ENCODE measurements at places on chromosomes 1 and 21.

GRCh38 chr1:158102881-158103674 lies 77.6 kb upstream of the CD1D start:
- DNase-seq: no peak

DNA sequence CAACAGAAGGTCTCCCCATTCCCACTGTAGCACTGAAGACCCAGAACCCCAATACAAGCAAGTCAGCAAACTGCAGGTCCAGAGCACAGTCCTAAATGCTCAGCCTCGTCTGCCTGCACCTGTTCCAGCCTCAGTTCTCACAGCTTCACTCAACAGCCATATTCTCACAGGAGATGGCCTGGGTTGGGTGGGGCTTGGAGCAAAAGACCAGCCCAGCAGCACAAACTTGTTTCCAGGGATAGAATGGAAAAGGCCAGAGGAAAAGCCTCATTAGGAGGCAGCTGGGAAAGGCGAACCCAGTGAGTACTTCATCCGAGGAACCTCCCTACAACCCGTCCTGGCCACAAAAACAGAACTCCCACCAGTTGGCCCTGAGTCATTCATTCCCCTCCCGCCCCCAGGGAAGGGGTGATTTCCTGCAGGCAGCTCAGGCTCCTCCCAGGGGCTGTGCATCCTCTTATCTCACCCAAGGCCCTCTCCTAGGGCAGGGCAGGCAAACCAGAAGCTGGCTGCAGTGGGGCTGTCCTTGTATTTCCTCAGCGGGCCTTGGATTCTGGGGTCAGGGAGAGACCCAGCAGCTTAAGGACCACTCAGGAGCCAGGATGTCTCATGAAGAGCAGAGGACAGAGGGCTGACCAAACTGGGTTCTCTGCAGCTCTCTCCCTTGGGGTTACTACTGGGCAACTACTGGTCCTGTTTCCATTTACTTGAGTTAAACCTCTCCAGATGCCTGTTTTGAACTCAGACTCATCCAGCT lies 7.4 kb upstream of the MPL start:
- DNase-seq: peak; percentile 19

- no peak for DNase-seq
Observed at GRCh38 chr1:162367772-162368171, 8.9 kb downstream of the SPATA46 start.

DNA sequence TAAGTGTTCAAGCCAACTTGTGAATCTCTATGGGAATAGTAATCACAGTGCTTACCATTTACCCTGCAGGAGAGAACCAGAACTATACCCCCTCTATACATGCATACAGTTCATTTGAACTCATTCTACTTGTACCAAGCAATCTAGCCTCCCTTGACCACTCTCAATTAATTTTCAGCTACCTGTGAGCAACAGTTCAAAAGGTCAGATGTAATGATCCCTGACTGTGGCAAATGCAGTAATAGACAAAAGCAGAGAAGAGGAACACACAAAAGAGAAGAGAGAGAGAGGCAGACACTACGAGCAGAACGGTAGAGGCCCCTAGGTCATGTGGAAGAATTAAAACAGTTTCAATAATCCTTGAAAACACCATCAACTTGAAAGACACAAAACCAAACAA lies 52.8 kb downstream of the FMO4 start:
- DNase-seq: no peak

DNA sequence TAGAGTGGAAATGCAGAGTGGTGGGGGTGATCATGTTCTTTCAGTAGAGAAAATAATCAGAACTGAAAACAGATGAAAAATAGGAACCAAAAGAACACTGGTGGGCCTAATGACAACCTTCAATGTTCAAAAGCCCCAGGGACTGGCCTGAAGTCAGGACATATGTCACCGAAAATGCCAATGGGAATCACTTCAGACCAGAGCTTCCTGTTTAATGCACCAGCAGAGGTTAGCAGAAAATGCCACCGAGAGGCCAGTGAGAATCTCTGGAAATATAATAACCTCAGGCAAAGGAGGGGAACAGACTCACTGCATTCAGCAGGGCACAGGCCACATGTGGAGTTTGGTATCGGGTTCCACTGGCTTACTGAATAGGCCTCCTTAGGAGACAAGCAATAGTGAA lies 15.9 kb upstream of the CD58 start:
- DNase-seq: no peak

Data from stimulated activated CD8-positive, alpha-beta memory T cell treated with anti-CD3 and anti-CD28 coated beads, Interleukin-7, amount 100 ng/mL, for 4 hours (primary cell).